ENCODE measurements at places on chromosomes 7 and 10. TPM values are rescaled to one million over a fixed set of nuclear protein-coding genes. Genes with fewer than 3 reads are reported as not detected.

- DNase-seq: no peak
Observed at GRCh38 chr7:151736403-151736909, 140.5 kb downstream of the PRKAG2 start.

DNA sequence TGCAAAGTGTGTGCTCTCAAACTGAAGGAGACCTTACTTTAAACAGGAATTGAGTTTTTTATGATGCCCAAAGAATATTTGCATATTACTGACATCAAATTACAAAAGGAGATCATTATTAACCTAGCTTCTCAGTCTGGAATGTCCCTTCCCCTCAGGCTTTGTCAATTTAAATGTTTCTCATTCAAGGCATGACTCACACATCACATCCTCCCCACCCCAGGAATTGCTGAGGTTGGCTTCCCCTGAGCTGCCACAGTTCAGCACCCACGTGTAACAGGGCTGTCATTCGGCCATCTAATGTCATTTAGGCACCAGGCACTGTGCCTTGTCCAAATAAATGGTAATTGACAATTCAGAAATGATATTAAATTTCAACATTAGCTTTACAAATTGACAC lies 305.9 kb upstream of the MGMT start:
- no peak for DNase-seq

DNA sequence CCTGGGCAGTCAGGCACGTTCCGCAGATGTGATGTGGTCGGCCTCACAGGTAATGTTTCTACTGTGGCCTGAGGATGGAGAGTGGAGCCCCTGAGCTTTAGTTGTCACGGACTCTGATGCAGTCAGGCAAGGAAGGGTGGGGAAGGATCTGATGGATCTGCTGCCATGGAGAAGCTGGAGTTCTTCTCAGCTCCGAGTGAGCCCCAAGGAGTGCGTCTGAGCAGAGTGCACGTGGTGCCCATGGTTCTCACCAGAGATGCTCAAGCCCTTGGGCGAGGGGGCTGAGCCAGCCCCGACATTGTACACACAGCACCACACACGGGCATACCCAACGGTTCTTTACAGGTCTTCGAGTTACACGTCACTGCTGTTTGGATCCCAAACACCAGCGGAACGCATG lies 192.5 kb downstream of the EBF3 start:
- DNase-seq: no peak

- DNase-seq: no peak
Observed at GRCh38 chr7:118590107-118590506, 365.6 kb downstream of the ANKRD7 start.

DNA sequence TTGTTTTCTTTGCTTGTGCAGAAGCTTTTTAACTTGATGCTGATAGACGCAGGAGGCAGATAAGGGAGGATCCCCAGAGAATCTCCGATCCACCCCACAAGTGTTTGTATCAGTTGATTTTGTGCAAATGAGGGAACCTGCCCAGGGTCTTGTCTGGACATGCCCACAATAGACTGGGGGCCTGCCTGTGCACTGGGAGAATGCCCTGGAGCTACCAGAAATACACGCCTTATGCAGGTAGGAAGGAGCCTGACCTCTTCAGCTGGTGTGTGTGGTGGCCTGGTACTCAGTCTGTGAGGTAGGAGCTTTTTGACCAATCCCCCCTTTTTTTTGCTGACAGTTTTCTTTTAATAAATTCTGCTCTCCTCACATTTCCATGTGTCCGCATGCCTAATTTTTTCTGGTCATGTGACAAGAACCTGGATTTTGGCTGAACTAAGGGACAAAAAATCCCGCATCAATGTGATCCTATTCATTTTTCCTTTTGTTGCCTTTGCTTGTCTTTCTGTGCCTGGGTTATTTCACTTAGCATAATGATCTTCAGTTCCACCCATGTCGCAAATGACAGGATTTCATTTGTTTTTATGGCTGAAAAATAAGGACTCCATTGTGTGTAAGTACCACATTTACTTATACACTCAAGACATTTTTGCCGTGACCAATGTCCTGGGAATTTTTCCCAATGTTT lies 430.6 kb upstream of the NRG3 start:
- DNase-seq: no peak

- no peak for DNase-seq
Observed at GRCh38 chr10:3935141-3935540, 150.1 kb upstream of the KLF6 start.

DNA sequence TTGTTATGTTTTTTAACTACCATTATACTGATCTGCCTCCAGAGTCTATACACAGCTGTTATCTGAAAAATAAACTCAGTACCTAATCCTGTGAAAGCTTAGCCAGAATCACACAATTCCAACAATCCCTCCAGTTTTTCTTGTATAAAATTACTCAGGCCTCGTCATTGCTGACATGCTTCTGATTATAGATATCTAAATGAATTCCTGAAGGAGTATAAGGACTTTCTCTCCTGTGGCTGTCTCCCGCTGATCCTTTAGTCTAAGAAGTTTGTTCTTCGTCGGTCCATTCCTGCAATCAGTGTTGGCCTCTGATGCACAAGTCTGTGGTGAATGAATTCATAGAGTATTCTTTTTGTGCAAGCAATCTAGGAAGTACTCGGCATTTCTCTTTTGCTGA lies 288.9 kb upstream of the SEMA3C start:
- no peak for DNase-seq

DNA sequence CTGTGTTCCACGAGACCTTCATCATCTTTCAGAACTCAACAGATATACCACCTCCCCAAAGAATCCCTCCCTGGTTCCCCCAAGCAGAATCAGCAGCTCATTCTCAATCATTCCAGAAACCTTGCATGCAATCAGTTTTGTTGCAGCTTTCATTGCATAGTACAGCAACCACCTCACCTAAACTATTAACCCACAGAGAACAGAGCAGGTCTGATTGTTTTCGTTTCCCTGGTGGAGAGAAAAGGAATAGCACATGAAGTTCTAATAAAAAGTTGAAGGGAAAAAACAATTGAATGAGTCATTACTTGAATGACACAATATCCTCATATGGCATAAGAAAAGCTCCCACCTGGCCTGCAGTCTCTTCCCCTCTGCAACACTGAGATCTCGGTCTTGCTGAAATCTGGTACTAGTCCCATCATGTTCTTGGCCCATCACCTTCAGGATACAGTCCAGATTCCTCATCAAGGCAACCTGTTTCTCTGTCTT lies 147.1 kb upstream of the GDF10 start:
- DNase-seq: no peak

GRCh38 chr10:45254892-45255291 lies 60.5 kb downstream of the OR13A1 start:
- DNase-seq: no peak

- no peak for DNase-seq
Observed at GRCh38 chr10:99917963-99918825, 91.6 kb downstream of the DNMBP start.

DNA sequence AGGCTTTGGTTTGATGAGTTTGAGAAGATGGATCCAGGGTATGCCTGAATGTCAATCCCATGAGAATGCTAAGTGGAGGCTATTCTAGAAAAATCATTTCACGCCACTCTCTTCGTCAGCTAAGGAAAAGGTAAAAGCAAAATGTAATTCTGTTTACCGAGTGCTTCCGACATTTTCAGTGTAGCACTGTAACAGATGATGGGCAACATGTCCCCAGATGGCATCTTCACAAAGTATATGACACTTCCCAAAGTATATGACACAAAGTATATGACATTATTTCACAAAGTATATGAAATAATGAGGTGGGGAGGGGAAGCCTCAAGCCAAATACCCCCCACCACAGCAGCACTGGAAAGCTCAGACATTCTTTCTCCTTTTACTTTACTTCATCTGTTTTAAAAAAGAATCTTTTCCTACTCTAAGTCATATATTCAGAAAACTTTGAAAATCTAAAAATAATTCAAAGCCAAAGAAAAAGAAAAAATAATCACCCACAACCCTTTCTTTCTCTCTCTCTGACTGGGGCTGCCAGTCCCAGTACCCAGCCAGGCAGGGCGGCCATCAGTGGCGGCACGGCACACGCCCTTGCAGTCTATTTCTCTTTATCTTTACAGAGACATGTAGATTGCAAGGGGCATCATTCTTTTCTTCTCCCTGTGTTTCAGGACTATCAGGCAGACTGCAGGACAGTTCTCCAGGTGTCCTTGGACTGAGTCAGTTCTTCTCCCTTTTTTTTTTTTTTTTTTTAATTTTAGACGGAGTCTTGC lies 179.8 kb downstream of the SNX10 start:
- no peak for DNase-seq

DNA sequence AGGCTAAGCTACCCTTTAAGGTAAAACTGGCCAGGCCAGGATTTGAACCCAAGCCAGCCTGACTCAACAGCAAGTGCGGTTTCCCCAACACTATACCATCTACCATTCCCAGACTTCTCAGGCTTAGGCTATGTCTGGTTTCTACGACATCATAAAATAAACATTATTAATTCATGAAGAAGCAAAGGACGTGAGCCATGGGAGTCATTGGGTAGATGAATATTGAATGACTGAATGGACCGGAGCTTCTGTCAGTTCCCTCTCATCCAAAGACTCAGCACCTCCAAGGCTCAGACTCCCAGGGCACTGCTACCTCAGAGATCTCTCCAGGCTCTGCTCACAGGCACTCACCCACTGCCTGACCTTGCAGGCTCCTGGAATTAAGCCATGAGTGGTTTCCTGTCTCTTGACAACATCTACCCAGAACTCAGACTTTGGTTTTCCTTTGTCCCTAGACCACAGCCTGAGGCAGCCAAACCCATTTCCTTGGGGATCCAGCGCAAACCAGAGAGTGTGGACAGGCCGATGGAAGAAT lies 64.6 kb upstream of the STEAP1B start:
- peak; percentile 39 for DNase-seq

DNA sequence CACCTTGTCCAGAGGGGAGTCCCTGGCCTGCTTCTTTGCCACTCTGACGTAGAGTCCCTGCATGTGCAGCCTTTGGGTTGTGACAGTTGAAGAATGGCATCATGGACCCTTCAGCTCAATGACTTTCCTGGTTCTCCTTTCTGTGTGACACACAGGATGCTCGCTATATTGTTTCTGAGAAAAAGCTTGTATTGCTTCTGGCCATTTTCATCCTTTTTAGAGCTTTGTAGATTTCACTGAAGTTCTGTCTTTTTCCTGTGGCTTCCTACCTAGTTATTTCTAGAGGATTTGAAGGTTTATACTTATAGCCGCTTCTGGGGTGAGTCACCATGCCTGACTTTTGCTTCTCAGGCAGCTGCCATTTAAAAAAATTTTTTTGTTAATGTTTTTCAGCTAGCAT lies 27.0 kb downstream of the SND1 start:
- DNase-seq: no peak

GRCh38 chr10:15180736-15181135 lies 12.2 kb upstream of the NMT2 start:
- no peak for DNase-seq

DNA sequence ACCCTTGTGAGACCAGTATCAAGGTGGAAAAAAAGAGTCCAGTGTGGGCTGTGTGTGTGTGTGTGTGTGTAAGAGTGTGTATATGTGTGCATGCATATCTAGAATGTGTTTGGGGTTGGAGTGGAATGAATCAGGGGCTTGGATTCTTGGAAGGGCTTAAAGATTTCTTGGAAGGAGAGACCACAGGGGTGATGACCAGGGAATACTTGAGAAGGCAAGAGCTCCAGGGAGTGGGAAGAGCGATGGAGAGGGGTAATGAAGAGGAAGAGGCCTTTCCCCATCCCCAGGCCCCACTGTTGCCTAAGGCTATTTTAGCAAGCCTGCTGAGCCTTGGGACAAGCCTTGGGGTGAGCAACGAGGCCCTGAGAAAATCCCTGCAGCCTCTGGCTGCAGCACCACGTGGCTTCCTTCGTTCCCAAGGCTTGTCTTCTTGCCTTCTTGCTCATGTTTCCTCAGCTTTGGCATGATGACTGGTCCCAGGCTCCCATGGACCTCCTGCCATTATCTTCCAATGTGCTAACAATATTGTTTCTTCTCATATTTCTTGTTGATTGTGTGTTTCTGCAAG lies 663.4 kb downstream of the INHBA start:
- no peak for DNase-seq

DNA sequence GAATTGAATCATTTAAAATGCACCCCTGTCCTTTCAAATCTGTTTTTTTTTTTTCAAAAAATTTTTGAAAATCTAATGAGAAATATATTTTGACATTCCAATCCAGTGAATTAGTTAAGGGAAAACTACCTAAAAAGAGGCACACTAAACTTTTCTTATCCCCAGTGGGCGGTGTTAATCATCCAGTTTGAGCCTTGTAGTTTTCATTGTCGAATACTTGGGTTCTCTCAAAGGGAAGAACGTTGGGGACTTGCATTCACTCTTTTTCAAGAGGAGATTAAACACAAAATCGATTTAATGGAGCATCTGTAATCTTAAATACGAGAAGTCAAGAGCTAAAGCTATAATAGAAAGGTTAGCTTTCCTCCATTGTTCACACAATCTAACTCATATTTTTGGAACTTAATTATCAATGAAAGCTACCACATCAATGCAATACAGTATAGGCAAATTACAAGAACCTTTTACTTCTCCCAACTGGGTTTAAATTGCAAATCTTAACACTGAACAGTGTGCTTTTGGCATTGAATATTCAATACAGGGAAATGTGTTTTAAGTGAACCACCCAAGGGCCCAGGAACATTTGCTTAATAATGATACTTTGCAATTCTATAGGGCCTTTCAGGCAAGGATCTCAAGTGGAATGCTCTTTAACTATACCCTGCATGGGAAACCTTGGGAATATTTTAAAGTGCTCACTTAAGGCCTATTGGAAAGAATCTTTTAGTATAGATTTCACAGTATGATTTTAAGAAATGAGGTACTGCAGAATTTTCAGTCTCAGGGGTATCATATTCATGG lies 13.1 kb upstream of the SP8 start:
- DNase-seq: no peak

DNA sequence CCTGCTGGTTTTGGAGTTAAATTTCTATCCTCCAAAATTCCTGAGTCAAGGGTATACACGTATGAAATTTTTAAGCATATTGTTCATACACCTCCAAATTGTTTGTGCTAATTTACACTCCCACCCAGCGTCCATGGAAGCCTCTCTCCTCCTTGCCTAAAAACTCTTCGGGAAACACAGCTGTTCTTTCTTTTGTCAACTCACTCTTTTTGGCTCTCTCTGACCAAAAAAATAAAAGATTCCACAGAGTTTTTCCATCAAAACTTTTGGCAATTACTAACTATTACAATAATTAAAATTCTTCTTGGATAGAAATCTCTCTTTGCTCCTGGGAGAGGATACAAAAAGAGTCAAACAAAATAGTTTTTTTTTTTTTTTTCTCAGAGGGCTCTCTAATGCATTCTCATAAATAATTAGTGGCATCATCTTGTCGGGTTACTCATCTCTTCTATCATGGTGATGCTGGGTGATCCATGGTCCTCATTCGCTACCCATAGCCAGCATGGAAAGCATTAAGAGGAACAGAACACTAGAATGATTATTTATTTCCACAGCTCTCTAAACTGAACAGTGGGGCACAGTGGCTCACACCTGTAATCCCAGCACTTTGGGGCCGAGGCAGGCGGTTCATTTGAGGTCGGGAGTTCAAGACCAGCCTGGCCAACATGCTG lies 310.7 kb downstream of the SFMBT2 start:
- DNase-seq: no peak

SRGN gene
- total RNA-seq: 167 TPM

HMX2 gene
- not detected for total RNA-seq

NPTX2 gene
- total RNA-seq: not detected

GBX1 gene
- not detected for total RNA-seq

UCMA gene
- total RNA-seq: not detected

GALNT17 gene
- total RNA-seq: not detected

CPEB3 gene
- 3.5 TPM for total RNA-seq

SPAM1 gene
- not detected for total RNA-seq
